ENCODE measurements at places on chromosomes 5 and 9.

GRCh38 chr5:80479713-80480112 lies 8.2 kb upstream of the FAM151B start:
- DNase-seq = no peak

DNA sequence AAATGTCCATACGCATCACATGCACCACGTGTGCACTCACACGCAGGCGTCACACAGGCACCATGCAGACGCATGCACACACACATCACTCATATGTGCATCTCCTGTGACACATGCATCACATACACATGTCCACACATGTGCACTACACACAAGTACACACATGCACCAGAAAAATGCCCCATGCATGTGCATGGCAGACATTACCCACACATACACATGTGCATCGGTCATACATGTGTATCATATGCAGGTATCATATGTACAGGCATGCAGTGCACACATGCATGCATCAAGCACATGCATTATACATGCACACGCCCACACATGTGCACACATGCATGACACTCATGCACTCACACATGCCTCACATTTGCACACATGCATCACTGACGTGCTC lies 26.1 kb downstream of the ADAMTS2 start:
- no peak for DNase-seq

DNA sequence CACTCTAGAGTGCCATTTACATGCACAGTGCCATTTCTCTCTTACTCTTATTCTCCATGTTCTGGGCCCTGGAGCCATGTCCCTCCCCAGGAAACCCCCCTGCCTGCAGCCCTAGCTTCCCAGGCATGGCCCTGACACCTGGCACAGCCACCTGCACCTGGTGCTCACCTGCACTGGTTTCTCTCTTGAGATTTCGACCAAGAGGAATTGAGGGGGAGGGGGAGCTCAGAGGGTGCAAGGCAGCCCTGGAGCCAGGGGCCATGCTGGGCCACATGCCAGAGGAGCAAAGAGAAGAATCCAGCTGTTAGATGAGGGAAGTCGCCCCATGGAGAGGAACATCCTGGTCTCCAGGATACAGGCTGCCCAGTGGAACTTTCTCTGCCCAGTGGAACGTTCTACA lies 65.0 kb upstream of the RAPGEF1 start:
- DNase-seq = no peak

GRCh38 chr9:136353757-136354488 lies 9.6 kb downstream of the DNLZ start:
- DNase-seq = no peak

- DNase-seq = no peak
Measured at GRCh38 chr5:135880801-135881200, 14.8 kb downstream of the IL9 start.

GRCh38 chr5:175681045-175681967 lies 23.4 kb downstream of the HRH2 start:
- no peak for DNase-seq

- no peak for DNase-seq
Measured at GRCh38 chr5:57825031-57825686, 342.5 kb upstream of the ACTBL2 start.
